Esophagus mucosa (tissue), 1 donor: ENCODE measurements at places on chromosomes 2 and 18. TPM values are rescaled to one million over a fixed set of nuclear protein-coding genes. Genes with fewer than 3 reads are reported as not detected.

The ABCG5 gene
- not detected for total RNA-seq

The CYS1 gene
- total RNA-seq = 0.52 TPM

The RBM44 gene
- total RNA-seq = 0.36 TPM

The GREB1L gene
- total RNA-seq = not detected
